ENCODE measurements at places on chromosomes 11 and 22.
A peak's percentile ranks its signal among the peaks of the same experiment; 100 is the strongest.

GRCh38 chr22:30286813-30287647 is 2.3 kb downstream of the CASTOR1 start:
- DNase-seq = peak; percentile 40

DNA sequence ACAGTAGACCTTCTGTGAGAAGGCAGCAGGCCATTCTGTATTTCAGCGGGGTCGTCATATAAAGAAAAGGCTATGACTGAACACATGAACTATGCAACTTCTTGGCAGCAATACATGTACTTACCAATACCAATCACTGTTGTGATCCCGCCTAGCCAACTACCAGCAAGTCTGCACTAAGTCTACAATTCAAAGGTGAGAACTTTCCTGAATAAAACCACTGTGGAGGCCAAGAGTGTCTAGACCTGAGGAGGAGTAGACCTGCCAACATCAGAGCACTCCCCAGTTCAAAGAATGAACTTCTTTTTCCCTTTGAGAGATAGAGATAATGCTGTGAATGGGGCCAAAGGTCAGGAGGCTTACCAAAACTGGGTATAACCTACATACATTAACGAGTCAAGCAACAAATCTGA is 108.2 kb downstream of the SIK3 start:
- no peak for DNase-seq

DNA sequence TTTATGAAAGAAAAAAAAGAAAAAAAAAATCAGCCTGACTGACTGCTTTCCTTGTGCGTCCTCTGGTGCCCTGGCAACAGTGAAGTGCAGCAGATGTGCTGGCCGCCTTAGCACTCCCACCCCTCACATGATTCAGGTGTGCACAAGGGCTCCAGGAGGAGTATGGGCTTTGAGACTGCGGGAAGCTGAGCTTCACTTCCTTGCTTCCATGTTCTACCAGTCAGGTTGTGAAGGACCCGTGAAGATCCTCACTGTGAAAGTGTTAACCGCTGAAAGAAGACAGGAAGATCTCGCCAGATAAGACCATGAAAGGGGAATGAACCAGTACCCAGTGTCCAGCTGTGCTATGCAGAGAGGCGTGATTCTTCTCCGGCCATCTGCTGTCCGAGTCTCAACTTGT is 48.2 kb downstream of the HIRA start:
- DNase-seq = no peak

DNA sequence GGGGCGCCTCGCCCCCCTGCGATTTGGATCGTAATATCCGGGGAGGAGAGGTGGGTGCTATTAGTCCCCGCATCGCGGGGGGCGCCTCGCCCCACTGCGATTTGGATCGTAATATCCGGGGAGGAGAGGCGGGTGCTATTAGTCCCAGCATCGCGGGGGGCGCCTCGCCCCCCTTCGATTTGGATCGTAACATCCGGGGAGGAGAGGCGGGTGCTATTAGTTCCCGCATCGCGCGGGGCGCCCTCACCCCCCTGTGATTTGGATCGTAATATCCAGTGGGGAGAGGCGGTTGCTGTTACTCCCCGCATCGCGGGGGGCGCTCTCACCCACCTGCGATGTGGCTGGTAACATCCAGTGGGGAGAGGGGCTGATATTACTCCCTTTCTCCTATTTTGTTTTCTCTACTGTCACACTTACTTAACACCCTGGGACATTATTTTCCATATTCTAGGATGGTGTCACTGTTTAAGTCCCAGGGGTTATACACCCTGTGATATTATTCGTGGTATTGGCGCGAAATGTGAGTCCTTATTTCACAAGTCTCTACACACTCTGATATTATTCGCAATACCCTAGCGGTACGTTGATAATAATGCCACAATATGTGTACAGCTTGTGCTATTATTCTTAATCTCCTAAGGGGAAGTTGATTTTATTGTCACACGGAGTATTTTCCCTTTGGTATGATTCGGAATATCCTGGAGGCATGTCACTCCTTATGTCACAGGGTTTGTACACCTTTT is 57.8 kb upstream of the ALDH3B2 start:
- DNase-seq = no peak

- DNase-seq = no peak
Measured at GRCh38 chr22:27952091-27952490, 33.0 kb upstream of the PITPNB start.

DNA sequence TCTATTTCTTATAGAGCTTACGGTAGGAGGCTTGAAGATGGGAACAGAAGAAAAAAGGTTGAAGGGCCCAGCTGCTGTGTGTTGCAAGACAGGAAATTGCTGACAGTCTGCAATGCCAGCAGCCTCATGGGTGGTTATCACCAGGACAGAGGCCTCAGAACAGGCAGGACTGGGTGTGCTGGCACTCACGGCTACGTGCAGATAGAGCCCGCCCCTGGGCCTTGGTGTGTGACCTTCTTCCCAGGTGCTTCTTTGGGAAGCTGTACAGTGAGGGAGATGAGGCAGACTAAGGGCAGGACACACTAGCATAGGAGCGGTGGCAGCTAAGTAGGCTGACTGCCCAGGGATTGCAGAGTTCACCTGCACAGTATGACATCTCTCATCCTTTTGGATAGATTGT is 12.6 kb downstream of the PRAME start:
- DNase-seq = no peak

DNA sequence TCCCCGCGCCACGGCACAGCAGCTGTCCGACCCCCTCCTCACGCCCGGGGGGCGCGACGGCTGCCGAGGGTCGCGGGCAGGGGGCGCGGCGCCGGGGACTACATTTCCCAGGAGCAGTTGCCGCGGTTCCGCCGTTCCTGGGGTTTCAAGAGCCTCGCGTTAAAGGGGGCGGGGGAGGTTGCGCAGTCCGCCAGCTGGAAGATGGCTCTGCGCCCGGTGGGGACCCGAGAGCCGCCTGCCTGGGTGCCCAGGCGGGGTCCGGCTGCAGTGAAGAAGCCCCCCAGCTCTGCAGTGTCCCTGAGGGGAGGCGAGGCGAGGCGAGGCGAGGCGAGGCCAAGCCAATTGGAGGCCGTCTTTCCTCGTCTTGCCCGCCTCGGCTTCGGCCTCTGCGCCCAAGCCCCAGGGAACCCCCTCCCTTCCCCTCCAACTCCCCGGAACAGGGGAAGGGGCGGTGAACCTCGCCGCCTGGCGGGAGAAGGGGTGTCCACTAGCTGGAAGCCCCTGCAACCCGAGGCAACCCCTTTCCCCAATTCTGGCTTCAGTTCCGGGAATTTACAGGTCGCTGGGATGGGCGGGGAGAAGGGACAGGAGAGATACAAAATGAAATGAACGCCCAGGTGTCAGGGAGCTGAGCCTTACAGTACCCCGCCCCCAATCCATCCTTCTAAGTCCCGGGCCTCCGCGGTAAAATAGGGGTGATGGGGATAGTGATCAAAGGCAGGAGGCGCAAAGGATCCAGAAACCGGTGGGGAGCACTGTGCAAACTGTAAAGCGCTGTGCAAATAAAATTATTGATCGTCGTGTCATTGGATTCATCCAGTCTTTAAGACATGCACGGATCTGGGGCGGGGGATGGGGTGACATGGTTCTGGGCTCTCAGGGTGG is 5.2 kb upstream of the GCAT start:
- no peak for DNase-seq

GRCh38 chr11:11519184-11519583 is 102.6 kb downstream of the GALNT18 start:
- no peak for DNase-seq

DNA sequence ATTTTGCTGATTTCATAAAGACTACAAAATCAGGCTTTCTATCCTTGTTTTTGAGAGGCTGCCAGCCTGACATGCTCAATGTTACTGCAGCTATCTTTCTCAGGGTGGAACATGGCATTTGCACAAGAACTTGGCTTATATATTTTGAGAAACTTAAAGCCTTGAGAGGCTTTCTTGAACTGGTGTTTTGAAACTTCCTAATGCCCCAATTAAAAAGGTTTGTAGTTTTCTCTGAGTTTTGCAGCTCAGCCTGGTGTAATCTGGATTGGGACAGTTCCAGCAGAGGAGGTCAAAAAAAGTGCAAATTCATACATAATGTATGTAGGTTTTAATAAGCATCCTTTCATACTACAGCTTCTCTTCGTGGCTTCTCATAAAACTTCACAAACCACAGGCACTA is 223.4 kb downstream of the FAM76B start:
- DNase-seq = no peak

DNA sequence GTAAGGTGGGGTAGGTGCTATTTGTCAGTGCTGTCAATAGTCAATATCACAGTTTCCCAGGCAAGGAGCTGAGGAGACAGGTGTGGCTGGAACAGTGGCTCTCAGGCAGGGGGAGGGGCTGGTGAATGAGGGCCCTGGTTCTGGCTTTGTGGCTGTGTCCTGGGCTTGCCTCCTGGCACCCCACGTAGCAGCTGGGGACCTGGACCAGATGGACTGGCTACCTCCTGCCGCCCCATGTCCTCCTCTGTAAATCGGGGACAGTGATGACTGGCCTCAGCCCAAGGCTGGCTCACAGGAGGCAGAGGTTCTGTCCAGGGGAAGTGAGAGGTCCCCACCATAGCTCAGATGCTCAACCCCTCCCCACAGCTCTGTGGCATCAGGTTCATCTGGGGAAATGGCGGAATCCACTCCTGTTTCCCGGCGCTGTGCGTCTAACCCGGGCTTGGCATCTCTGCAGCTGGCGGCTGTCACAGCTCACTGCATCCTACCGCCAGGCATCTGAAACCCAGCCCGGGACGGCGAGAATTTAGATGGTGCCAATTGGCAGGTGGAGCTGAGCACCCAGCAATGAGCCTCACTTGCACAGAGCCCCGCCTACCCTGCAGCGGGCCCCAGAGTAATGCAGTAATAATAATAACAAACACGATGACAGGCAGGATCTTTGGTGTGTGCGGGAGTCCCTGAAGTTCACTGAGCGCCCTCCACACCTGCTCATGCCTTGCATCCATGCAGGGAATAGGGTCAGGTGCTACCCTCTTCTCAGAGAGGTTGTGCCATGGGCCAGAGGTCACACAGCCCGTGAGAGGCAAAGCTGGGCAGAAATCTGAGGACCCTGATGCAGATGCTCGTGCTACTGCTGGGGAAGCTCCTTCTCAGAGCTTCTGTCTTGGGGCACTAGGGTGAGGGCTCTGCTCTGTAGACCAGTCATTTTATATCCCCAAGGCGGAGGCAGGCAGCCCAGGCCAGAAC is 27.8 kb upstream of the SHISAL1 start:
- DNase-seq = no peak

DNA sequence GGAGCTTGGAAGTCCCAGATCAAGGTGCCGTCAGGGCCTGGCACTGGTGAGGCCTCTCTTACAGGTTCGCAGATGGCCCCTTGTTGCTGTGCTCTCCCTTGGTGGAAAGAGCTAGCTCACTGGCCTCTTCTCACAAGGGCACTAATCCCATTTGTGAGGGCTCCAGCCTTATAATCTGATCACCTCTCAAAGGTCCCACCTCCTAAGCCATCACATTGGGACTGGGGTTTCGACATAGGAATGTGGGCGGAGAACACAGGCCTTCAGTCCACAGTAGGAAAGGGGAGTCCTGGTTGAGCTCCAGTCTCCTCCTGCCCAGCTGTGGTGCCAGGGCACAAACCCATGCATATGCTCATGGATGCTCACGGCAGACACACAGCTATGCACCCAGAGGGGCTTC is 14.0 kb upstream of the LRRC32 start:
- no peak for DNase-seq

- DNase-seq = no peak
Measured at GRCh38 chr22:42847110-42847509, 10.0 kb downstream of the ARFGAP3 start.

DNA sequence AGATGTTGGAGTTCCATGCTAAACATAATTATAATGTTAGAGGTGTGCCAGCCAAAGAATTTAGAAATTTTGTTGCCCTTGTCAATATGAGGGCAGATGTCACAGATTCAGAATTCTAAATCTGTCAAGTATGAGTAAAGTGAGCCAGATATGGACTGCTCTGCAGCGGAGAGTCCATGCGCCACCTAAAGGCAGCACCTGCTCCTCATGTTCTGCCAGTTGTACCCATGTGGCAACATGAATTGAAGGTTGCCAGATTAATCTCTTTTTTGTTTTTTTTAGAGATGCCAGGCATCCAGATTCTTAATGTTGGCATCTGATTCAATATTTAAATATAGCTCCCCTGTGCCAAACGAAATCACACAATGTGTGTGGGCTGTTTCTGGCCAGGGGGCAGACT is 678.6 kb upstream of the ANO5 start:
- DNase-seq = no peak

DNA sequence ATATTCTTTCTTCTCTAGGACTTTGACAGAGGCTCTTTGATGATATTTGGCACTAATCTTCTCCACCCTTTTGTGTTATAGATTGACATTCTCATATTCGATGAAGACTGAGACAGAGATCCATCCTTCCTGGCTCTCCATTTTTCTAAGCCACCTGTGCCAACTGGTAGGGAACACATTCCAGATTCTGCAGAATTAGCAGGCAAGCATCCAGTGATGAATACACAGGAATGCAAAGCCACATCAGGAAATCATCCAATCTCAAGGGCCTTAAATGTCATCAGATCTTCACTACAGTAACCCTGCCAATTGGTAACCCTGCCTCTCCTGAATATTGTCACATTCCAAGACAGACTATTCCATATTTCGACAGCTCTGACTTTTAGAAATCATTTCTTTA is 718.4 kb upstream of the API5 start:
- DNase-seq = no peak

GRCh38 chr11:32643526-32643925 is 59.9 kb downstream of the EIF3M start:
- no peak for DNase-seq

- DNase-seq = no peak
Measured at GRCh38 chr11:121578251-121578976, 125.6 kb upstream of the SORL1-AS1 start.

- DNase-seq = no peak
Measured at GRCh38 chr22:44084044-44084772, 60.1 kb downstream of the PARVB start.

DNA sequence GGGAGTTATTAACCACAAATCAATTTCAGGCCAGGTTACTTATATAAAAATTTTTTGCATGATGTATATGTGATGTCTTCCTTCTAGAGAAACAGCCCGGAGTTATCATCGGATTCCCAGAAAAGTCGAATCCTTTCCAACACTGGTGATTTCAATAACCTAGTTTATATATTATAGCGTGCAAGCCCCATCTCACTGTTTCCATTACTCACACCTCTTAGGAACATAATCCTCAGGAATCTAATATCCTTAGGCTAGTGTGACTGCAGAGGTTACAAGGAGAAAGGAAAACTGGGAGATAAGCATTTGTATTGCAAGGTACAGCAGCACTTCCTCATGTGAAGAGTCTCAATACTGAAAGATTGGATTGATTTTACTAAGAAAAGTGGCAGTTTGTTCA is 20.3 kb downstream of the ARHGAP20 start:
- no peak for DNase-seq

GRCh38 chr22:46962406-46962805 is 200.0 kb downstream of the TBC1D22A start:
- no peak for DNase-seq

- DNase-seq = no peak
Measured at GRCh38 chr11:18088966-18089365, 16.9 kb downstream of the SAAL1 start.

GRCh38 chr11:80473562-80473961 is 1032.7 kb upstream of the TENM4 start:
- no peak for DNase-seq

Data from T1000 (cell line).